Lung (tissue), 17 donors: ENCODE measurements at places on chromosomes 16 and 17. TPM values are rescaled to one million over a fixed set of nuclear protein-coding genes. Genes with fewer than 3 reads are reported as not detected.

MSLN gene
- 155 TPM for total RNA-seq

- peaks cover 16% of the 10 kb centered on the region for H3K36me3 ChIP-seq
- no peaks in the 10 kb centered on the region for H3K4me1 ChIP-seq
- peaks cover 10% of the 10 kb centered on the region for H3K27me3 ChIP-seq
- H3K27ac ChIP-seq = no peak overlapping the region
- DNase-seq = no peak
- H3K4me3 ChIP-seq = no peak overlapping the region
These were observed 2.8 kb upstream of the C17orf107 start for GRCh38 chr17:4896332-4897197.

OR2C1 gene
- total RNA-seq = not detected

FTO gene
- total RNA-seq = 145 TPM

DNA sequence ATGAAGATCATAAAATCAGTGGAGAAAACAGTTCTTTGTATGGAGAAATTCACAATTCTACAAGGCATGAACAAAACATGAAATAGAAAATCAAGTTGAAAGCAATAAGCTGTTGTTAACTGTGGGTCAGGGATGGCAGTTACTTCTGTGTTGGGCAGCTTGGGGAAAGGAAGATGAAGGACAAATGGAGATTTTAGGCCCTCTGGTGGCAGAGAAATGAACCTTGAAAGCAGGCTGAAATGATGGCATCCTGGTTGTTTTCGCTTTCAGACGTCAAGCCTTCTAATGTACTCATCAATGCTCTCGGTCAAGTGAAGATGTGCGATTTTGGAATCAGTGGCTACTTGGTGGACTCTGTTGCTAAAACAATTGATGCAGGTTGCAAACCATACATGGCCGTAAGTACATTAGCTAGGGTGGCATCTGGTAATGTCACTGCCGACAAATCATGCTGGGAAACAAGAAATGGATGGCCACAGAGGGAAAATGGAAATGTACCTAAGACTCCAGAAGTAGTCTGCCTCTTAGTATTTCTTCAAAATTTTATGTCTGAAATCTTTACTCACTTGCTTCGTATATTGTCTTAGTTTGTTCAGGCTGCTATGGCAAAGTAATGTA, 108.9 kb downstream of the MAP2K6 start:
- no peaks in the 10 kb centered on the region for H3K27me3 ChIP-seq
- no peaks in the 10 kb centered on the region for H3K4me1 ChIP-seq
- no peak overlapping the region for H3K27ac ChIP-seq
- peaks cover 1% of the 10 kb centered on the region for H3K36me3 ChIP-seq
- peak; percentile 16 for DNase-seq
- H3K4me3 ChIP-seq = no peak overlapping the region

GRCh38 chr16:82585675-82586074, 41.1 kb upstream of the CDH13 start:
- no peak overlapping the region for H3K4me3 ChIP-seq
- H3K27ac ChIP-seq = no peak overlapping the region
- DNase-seq = no peak
- no peaks in the 10 kb centered on the region for H3K36me3 ChIP-seq
- H3K4me1 ChIP-seq = no peaks in the 10 kb centered on the region

- H3K4me3 ChIP-seq = no peak overlapping the region
- H3K27ac ChIP-seq = no peak overlapping the region
These were observed 4.6 kb upstream of the DRC7 start for GRCh38 chr16:57689762-57690558.

DNA sequence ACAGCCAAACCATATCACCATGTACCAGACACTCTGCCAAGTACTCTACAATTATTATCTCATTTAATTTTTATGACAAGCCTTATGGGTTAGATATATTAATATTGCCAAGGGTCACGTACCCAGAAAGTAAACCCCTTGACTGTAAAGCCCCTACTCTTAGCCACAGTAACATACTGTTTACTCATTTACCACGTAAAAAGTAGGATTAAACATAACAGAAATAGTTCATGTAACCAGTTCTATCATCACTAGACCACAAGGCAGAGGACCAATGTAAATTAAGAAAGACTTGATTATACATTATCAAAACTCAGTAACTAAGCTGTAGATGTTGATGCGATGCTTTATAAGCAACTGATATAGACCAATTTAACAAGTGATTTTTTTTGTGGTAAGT, 101.5 kb upstream of the CNTNAP4 start:
- no peaks in the 10 kb centered on the region for H3K27me3 ChIP-seq
- H3K27ac ChIP-seq = no peak overlapping the region
- DNase-seq = no peak

FGF11 gene
- total RNA-seq = 0.52 TPM

GRCh38 chr17:68711858-68712257, 110.7 kb upstream of the FAM20A start:
- no peaks in the 10 kb centered on the region for H3K27me3 ChIP-seq
- H3K27ac ChIP-seq = no peak overlapping the region
- peaks cover 6% of the 10 kb centered on the region for H3K4me1 ChIP-seq
- no peaks in the 10 kb centered on the region for H3K36me3 ChIP-seq
- no peak for DNase-seq

KRTAP4-6 gene
- total RNA-seq = not detected

DNA sequence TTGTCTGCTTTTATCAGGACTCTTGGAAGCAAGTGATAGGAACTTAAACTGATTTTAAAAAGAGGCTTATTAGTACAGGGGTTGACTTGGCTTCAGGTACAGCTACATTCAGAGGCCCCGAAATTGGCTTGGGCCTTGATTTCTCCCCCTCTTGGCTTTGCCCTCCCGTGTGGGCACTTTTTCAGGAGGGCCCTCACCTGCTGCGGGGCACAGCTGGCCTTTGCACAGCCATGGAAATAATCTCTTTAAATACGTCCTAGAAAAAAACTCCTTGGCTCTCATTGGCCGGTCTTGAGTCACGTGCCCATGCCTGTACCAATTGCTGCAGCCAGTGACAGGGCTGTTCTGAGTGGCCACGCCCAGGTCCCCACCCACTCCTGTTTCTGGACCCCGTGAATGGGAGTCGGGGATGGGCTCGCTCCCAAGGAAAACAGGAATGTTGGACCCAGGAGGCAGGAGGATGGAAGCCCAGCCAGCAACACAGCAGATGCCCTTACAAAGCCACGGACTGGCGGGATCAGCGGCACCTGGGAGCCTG, 15.0 kb downstream of the CA5A start:
- no peak overlapping the region for H3K4me3 ChIP-seq
- no peaks in the 10 kb centered on the region for H3K4me1 ChIP-seq
- no peak overlapping the region for H3K27ac ChIP-seq
- H3K27me3 ChIP-seq = no peaks in the 10 kb centered on the region

DNA sequence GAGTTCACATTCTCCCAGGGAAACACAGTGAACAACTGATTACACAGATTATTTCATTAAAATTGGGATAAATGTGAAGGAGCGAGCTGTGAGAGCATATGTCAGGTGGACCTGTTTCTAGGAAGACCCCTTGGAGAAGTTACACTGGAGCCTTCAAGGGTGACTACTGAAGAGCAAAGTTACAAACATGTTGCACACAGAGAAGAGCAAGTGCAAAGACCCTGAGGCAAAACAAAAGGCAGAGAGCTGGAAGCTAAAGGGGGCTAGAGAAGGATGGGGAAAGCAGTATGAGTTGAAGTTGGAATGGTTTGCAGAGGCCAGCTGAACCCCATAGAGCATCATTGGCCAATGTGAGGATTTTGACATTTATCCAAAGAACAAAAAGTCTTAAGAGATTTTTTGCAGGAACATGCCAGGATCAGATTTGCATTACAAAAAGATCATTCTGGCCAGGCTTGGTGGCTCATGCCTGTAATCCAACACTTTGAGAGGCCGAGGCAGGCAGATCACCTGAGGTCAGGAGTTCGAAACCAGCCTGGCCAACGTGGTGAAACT, 14.1 kb downstream of the PDZD9 start:
- DNase-seq = peak; percentile 18
- no peaks in the 10 kb centered on the region for H3K27me3 ChIP-seq
- H3K27ac ChIP-seq = no peak overlapping the region
- no peak overlapping the region for H3K4me3 ChIP-seq
- no peaks in the 10 kb centered on the region for H3K4me1 ChIP-seq

SAMD14 gene
- 4.4 TPM for total RNA-seq

DNA sequence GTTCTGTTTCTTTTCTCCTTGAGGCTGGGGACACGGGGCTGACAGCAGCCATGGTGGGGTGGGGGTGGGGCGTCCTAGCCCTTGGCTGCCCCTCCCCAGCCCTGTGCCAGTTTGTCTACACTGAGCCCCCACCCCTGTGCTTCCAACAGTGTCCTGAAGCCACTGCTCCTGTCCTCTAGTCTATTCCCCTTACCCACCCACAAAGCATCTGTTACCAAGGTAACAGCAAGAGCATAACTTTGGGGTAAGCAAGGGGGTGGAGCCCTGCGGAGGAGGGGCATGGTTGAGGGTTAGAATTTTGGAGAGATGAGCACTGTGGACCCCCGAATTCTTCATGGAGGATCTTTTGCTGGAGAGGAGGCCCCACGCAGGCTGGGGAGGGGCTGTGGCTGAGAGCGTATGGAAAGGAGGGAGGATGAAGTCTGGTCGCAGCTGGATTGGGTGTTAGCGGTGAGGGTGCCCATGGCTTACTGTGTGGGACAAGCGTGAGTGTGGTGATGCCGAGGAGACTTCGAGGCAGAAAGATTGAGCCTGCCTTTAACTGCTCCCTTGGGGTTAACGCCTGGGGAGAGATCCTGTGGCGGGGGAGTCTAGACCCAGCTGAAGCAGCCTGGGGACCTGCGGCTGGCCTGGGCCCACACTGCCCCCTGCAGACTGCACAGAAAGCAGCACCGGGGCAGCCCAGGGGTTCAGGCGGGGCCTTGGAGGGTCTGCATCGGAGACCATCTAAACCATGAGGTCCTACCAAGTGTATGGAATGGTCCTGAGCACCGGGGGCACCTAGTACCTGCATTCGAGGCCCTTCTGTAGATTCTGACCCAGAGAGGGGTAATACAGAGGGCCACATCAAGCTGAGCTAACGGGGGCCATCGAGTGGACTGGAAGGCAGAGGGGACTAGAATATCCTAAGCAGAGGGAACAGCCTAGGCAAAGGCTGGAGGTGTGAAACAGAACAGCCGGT, 6.1 kb upstream of the STAC2 start:
- DNase-seq = peak; percentile 68
- H3K27ac ChIP-seq = no peak overlapping the region
- H3K4me1 ChIP-seq = peaks cover 14% of the 10 kb centered on the region
- no peaks in the 10 kb centered on the region for H3K36me3 ChIP-seq
- peaks cover 3% of the 10 kb centered on the region for H3K27me3 ChIP-seq
- H3K4me3 ChIP-seq = no peak overlapping the region
